ENCODE measurements at places on chromosomes 13 and 19.

- DNase-seq, result no peak
Observed at GRCh38 chr19:40355975-40356680, 7.6 kb downstream of the PLD3 start.

GRCh38 chr19:40567040-40567749, 9.5 kb upstream of the SHKBP1 start:
- DNase-seq, result no peak

DNA sequence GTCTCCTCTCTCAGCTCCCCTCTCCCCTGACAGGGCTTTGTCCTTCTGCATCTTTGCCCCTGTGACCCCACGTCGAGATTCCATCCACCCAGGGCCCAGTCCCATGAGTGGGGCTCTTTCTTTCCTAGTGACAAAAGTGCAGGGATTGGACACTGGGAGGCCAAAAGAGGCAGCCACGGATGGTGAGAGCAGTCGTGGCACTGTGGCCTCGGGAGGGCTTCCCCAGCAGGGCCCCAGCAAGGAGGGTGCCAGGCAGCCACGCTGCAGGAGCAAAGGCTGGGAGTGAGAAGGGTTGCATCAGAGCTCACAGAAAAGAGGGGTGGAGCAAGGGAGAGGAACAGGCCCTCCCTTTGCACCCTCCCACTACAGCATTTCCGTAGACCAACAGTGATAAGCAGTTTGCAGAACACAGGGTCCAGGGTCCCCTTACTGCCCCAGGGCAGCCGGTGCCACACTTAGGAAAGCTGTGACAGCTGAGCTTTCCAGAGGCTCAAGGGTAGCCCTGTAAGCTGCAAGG, 4.9 kb downstream of the ZSCAN1 start:
- DNase-seq, result no peak

DNA sequence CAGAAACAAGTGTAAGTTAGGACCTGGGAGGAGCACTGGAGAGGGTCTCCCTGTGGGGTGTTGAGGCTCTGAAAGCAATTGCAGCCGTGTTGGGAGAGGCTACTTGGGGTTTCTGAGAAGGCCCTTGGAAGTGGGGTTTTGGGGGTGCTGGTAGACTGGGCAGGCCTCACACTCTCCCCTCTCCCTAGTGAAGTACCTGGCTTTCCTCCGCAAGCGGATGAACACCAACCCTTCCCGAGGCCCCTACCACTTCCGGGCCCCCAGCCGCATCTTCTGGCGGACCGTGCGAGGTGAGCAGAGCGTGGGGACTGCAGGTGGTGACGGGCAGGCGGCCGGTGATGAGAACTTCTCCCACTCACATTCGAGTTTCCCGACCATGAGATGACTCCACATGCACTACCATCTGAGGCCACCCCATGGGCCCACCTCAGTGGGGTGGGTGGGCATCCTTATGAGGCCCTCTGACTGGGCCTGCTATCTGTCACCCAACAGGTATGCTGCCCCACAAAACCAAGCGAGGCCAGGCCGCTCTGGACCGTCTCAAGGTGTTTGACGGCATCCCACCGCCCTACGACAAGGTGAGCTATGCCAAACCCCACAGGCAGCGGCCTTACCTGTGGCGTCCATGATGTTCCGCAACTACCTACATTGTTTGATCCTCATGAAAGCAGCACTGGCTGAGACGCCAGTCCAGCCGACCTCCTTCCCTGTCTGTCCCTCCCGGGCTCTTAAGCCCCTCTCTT, 3.0 kb downstream of the RPL13A start:
- no peak for DNase-seq

DNA sequence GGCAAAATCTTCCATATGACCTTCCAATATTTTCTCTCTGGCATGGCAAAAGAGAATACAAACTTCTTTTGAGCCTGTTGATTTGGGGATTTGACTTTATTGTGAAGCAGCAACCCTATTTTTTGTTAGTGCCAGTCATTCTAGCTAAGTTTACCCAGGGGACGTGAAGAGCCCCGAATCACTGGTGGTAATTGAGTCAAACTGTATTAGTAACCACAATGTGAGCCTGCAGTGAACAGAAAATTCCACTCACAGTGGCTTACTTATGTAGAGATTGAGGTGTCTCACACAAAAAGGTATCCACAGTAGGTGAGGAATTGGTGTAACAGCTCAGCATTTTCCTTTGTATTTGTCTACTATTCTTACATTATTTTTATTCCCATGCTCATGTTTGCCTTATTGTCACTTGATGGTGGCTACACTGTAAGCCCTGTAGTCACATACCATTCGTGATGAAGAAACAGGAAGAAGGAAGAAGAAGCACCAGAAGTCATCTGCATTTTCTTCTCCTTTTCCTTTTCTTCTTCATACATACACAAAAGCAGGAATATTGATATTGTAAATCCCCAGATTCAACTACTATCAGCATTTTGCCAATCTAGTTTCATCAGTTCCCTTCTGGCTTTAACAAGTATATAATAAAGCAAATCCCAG, 33.3 kb upstream of the MYCBP2 start:
- no peak for DNase-seq

- DNase-seq, result no peak
Observed at GRCh38 chr13:80979035-80979641, 638.2 kb upstream of the SPRY2 start.

GRCh38 chr13:73428706-73429105, 369.9 kb downstream of the KLF5 start:
- no peak for DNase-seq

DNA sequence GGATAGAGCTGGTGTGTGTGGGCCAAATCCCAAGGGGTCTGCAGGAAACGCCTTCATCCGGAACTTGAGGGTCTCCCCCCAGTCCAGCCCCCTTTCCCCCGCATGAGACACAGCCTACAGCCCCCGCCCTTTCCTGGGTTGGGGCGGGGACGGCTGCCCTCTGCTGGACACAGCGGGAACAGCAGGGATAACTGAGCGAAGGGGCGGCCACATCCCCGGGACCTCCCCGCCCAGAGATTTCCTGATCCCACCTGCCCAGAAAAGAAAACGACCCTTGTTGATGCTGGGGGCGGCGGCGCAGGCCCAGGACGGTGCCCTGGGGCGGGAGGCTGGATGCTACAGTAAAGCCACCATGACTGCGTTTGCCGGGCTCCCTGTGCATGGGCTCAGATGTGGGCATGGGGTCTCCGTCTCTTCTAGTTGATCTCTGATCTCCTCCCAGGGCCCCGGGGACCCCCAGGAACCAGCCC, 14.2 kb downstream of the ONECUT3 start:
- DNase-seq, result peak; percentile 49

GRCh38 chr19:32471811-32472210, 66.2 kb downstream of the DPY19L3 start:
- DNase-seq, result no peak

GRCh38 chr19:19623383-19623782, 4.6 kb downstream of the LPAR2 start:
- no peak for DNase-seq

DNA sequence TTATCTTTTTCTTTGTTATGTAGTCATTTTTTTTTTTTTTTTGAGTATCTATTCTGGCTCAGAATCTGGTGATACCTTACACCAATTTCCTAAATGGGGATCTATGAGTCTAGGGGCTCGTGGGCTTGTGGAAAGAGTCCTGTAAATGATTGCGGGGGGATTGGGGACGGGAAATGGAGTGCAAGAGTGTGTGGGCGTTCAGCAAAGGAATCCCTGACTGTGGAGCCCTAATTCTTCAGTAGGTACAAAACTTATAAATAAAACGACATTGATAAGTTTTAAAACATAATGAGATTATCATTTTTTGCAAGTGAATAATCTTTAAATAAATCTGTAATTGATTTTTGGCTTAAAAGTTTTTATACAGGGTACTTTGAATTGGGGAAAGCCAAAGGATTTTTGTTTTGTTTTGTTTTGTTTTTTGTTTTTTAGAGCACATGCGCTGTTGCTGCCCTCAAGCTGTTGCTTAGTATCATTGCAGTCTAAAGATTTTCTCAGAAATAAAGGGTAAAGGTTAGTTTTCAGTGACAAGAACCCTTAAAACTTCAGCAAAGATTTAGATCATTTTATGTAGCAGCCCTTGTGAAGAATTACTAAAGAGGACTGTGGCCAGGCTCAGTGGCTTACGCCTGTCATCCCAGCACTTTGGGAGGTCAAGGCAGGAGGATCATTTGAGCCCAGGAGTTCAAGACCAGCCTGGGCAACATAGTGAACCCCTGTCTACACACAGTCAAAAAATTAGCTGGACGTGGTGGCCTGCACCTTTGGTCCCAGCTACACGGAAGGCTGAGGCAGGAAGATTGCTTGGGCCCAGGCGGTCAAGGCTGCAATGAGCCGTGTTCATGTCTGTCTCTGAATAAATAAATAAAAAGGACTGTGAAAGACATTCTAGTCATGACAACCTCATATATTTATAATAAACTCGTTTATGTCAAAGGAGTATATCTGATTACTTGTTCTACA, 1.7 kb downstream of the ERCC5 start:
- DNase-seq, result no peak

GRCh38 chr13:110662091-110662490, 43.8 kb downstream of the CARS2 start:
- no peak for DNase-seq

GRCh38 chr13:99013951-99014350, 36.1 kb upstream of the DOCK9 start:
- no peak for DNase-seq

- DNase-seq, result no peak
Observed at GRCh38 chr13:21075011-21075378, 13.6 kb upstream of the LATS2 start.

DNA sequence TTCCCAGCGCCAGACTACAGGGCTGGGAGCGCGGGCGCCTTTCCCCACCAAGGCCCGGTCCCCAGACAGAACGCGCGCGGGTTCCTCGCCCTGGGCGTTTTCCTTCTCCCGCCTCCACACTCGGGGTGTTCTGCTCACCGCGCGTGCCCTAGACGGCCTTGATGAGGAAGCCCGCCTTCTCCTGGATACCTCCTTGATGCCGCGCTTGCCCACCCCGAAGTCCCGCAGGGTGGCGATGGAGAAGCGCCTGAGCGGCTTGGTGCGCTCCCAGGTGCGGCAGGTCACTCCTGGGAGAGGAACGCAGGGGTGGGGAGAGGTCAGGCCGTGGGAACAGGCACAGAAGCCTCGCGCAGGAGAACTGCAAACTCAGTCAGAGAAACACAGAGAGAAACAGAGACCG, 34.8 kb downstream of the CYP2B6 start:
- no peak for DNase-seq

GRCh38 chr19:56315077-56315828, 614 bp upstream of the ZSCAN5A start:
- peak; percentile 92 for DNase-seq

GRCh38 chr13:47036294-47037008, 139.6 kb upstream of the HTR2A start:
- no peak for DNase-seq

DNA sequence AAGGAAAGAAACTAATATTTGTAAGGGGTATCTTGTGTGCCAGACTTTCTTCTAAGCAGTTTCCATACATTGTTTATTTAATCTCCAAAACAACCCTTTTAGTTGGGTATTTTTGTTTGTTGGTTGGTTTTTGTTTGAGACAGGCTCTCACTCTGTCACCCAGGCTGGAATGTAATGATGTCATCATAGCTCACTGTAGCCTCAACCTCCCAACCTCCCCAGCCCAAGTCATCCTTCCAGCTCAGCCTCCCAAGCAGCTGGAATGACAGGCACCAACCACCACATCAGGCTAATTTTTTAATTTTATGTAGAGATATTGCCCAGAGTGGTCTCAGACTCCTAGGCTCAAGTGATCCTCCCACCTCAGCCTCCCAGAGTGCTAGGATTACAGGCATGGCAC, 41.2 kb upstream of the LSM14A start:
- DNase-seq, result no peak

DNA sequence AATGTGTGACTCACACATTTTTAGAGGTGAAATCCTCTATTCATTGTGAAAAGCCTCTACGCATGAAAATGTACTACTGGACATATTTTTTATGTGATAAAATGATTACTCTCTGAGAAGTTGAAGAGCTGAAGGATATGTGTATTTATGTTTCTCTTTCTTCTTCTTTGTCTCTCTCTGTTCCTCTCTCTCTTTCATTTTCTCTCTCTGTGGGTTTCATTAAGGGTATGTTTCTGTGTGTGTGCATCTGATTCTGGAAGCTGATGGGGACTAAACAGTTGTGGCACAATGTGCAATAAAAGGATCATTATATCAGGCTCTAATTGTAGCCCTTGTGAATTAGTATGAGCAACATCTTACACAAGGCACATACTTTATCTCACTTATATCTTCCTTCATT, 867.7 kb downstream of the PCDH9 start:
- DNase-seq, result no peak

DNA sequence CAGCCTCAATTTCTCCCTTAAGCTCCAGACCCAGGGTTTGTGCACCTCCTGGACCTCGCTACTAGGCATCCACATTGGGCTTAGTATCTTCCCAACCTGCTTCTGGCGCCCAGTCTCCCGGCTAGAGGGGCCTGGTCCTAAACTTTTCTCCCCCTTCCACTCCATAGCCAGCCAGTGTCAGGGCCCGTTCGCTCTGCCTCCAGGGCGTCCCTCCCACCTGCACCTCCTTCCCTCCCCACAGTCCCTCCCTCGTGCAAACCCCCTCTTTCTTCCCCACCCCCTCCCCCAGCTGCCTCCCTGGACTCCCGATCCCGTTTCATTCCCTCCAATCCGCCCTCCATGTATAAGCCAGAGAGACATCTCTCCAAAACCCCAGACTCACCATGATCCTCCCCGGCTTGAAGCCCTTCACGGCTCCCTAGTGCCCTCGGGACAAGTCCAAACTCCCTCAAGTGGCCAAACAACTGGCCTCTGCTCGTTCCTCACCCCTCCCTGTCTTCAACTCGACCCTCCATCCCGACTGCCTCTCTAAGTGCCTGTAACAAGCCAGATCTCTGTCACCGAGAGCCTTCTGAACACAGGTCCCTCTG, 997 bp upstream of the SAMD4B start:
- DNase-seq, result no peak

- no peak for DNase-seq
Observed at GRCh38 chr19:4066176-4066606, 508 bp downstream of the ZBTB7A start.
